Amniotic stem cell (primary cell): ENCODE measurements at places on chromosomes 4 and X.

GRCh38 chrX:85851418-85851817 is 195.9 kb downstream of the CHM start:
- no peak for DNase-seq

DNA sequence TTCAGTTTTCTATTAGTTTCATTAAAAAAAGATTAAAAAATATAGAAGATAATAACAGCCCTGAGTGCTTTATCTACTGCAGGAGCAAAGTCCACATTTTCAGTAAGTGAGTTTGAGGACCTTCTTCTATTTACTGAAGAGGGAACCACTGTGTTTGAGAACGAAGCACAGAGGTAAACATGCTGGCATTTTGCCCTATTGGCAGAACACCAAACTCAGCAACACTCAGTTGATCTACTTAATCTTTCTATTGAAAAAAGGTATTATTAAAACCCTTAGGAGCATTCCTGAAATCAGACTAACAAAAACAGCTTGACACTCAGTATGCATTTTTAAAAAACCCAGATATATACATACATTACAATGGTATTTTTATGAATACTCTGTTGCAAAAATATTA is 1496.7 kb downstream of the TECRL start:
- DNase-seq = no peak

DNA sequence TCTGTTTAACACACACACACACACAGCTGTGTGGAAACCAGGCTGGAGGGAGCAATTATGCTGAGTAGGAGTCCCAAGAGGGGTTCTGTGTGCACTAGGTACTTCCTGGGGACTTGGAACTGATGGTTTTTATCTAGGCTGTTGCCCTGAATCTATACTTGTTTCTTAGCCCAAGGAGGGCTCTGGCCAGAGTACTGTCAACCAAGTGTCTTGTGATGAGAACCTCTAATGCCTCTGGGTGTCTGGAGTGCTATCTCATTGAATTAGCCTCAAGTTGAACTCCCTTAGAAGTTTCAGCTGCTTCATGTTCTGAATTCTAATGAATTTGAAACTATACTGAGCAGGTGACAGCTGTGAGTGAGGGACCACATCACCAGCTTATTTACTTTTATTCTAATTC is 16.6 kb downstream of the ARHGAP24 start:
- no peak for DNase-seq

DNA sequence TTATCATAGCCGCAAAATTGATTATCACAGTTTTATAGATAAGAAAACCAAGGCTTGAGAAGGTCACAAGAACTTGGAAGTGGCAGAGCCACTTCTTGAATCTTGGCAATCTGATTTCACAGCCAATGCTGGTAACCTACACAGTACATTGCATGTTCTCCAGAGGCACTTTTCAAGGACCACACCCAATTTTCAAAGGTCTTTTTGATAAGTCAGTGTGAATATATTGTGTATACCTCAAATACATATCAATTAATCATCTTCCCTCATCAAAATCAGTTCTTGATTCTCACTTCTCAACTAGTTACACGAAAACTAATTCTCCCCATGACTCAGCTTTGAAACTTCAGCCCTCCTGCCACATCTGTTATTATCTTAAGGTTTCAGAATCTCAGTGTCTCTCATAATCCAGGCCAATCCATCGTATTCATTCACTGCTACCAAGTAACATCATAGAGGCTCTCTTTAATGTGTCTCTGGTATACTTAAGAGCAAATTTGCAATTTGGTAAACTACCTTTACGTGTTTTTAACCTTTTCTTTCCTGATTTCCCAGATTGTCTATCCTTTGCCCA is 16.8 kb downstream of the CAMK2D start:
- no peak for DNase-seq

GRCh38 chr4:84690481-84690880 is 107.6 kb downstream of the CDS1 start:
- DNase-seq = no peak

- DNase-seq = no peak
Observed at GRCh38 chrX:7059214-7059838, 88.2 kb upstream of the STS start.

- no peak for DNase-seq
Observed at GRCh38 chrX:1417921-1418771, 26.2 kb upstream of the SLC25A6 start.

DNA sequence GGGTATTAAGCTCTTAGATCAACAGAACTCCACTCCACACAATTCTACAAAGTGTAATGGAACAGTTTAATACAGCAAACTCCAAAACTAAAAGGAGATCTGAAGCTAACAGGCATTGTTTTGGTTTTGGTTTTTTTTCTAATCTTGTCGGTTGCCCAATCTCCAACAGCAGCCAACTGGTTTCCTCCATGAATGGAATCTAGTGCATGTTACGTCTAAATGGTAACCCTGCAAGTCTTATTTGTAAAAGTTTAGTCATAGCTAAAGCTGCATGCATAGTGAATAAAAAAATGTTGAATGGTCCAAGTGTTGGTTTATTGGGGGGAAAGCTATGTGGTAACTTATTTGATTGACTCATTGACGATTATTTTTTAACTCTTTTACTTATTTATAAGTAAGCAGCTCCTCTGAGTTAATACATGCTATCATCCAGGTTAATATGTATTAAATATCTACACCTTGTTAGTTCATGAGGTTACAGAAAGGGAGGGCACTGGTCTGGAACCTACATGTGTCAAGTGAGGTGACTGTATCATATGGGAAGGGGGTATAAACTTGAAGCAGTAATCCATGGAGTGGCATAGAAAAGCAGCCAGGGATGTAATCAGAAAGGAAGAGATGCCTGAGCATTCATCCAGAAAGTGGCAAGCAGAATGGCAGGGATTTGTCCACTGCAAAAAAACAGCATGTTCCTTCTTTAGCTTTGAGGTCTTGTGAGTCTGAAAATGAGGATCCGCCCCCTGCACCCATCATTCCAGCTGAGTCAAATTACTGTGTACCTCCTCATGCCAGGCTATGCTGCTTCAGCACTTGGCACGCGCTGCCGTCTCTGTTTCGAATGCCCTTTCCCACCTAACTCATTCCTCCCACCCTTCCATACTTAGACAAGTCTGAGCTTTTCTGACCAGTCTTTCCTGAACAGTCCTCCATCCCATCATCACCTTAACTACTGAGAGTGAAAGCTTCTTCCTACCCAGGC is 81.7 kb downstream of the PDGFC start:
- DNase-seq = no peak

DNA sequence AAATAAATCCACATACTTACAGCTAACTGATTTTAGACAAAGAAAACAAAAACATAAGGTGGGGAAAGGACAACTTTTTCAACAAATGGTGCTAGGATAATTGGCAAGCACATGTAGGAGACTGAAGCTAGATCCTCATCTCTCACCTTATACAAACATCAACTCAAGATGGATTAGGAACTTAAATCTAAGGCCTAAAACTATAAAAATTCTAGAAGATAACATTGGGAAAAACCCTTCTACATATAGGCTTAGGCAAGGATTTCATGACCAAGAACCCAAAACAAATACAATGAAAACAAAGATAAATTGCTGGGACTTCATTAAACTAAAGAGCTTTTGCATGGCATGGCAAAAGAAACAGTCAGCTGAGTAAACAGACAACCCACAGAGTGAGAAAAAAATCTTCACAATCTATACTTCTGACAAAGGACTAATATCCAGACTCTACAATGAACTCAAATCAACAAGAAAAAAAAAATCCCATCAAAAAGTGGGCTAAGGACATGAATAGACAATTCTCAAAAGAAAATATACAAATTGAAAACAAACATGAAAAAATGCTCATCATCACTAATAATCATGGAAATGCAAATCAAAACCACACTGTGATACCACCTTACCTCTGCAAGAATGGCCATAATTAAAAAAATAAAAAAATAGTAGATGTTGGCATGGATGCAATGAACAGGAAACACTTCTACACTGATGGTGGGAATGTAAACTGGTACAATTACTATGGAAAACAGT is 14.1 kb upstream of the AFP start:
- no peak for DNase-seq

- no peak for DNase-seq
Observed at GRCh38 chr4:7410446-7410845, 24.3 kb downstream of the PSAPL1 start.
